A673 (cell line): ENCODE measurements at places on chromosomes 16 and 17. TPM values are rescaled to one million over a fixed set of nuclear protein-coding genes. Genes with fewer than 3 reads are reported as not detected.
A peak's percentile ranks its signal among the peaks of the same experiment; 100 is the strongest.

DNA sequence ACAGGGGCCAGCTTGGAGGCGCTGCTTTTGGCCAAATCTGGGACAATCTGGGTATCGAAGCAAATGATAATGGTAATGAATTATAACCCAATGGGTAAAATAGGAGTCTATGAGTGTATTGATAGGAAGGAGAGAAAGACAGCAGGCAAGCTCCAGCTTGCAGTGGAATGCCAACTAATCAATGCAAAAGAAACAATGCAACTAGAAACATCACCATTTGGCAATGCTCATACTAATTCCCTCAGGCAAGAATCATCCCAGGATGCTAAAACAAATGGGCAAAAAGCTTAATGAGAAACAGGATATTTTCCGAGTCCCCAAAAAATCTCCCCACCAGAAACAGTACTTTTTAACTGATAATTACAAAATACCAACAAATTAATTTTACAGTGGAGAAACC is 64.7 kb downstream of the ADCY9 start:
- H3K27ac ChIP-seq, result no peak overlapping the region
- no peaks in the 10 kb centered on the region for H3K27me3 ChIP-seq
- no peaks in the 10 kb centered on the region for H3K36me3 ChIP-seq

- H3K27ac ChIP-seq, result no peak overlapping the region
- no peaks in the 10 kb centered on the region for H3K27me3 ChIP-seq
- peak overlapping the region; percentile 37 for H3K4me3 ChIP-seq
- H3K4me1 ChIP-seq, result peaks cover 33% of the 10 kb centered on the region
- no peak for DNase-seq
Measured at GRCh38 chr17:38454532-38454931, 26.3 kb downstream of the ARHGAP23 start.

GRCh38 chr17:48392857-48393256 is 37.2 kb downstream of the SKAP1 start:
- no peak overlapping the region for H3K4me3 ChIP-seq
- peaks cover under 1% of the 10 kb centered on the region for H3K27me3 ChIP-seq
- H3K27ac ChIP-seq, result no peak overlapping the region

DNA sequence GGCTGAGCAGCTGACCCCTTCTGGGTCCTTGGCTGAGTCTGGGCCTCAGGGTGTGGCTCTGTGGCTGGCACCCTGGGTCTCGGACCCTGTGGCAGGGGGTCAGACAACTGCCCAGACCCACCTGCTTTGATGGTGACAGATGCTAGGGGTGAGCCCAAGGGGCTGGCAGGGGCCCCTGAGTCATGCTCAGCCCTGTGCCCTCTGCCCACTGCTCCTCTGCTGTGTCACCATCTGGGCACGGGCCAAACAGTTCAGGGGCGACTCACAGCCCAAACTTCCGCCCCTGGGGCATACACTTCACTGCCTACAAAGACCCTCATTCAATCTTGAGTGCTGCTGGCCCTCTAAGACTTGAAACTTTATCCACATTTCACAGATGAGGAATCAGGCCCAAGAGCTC is 5.7 kb downstream of the ADGRG1 start:
- no peaks in the 10 kb centered on the region for H3K4me1 ChIP-seq
- no peaks in the 10 kb centered on the region for H3K27me3 ChIP-seq
- no peak overlapping the region for H3K27ac ChIP-seq
- no peak overlapping the region for H3K4me3 ChIP-seq
- H3K36me3 ChIP-seq, result no peaks in the 10 kb centered on the region

- no peak for DNase-seq
- peaks cover 24% of the 10 kb centered on the region for H3K27me3 ChIP-seq
- no peak overlapping the region for H3K4me3 ChIP-seq
- no peaks in the 10 kb centered on the region for H3K36me3 ChIP-seq
- H3K27ac ChIP-seq, result no peak overlapping the region
Measured at GRCh38 chr16:31335431-31335830, 19.5 kb upstream of the ITGAX start.

GRCh38 chr17:28537219-28537610 is 15.2 kb downstream of the UNC119 start:
- H3K4me1 ChIP-seq, result no peaks in the 10 kb centered on the region
- DNase-seq, result no peak
- no peaks in the 10 kb centered on the region for H3K27me3 ChIP-seq

- H3K4me3 ChIP-seq, result no peak overlapping the region
- H3K27ac ChIP-seq, result no peak overlapping the region
- H3K27me3 ChIP-seq, result no peaks in the 10 kb centered on the region
- DNase-seq, result no peak
- peaks cover 23% of the 10 kb centered on the region for H3K4me1 ChIP-seq
Measured at GRCh38 chr17:34619687-34620217, 40.4 kb downstream of the TMEM132E start.

Gene ARL4D
- total RNA-seq, result 4.3 and 5.5 TPM in 2 replicates

Gene CCL1
- not detected in 2 replicates for total RNA-seq

Gene INTS2
- total RNA-seq, result 26.3 and 27.4 TPM in 2 replicates

Gene KRTAP2-2
- not detected in 2 replicates for total RNA-seq
